SW 1271 (cell line): ENCODE measurements at places on chromosomes 5 and 9.

DNA sequence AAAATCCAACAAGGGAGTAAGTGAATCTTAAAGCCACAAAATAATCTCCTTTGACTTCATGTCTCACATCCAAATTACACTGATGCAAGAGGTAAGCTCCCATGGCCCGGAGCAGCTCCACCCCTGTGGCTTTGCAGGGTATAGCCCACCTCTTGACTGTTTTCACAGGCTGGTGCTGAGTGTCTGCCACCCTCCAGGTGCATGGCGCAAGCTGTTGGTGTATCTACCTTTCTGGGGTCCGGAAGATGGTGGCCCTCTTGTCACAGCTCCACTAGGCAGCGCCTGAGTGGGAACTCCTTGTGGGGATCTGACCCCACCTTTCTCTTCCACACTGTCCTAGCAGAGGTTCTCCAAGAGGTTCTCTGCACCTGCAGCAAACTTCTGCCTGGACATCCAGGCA lies 1051.1 kb upstream of the CDH6 start:
- no peak for DNase-seq

GRCh38 chr5:137778772-137779564 lies 24.8 kb upstream of the HNRNPA0 start:
- no peak for DNase-seq

DNA sequence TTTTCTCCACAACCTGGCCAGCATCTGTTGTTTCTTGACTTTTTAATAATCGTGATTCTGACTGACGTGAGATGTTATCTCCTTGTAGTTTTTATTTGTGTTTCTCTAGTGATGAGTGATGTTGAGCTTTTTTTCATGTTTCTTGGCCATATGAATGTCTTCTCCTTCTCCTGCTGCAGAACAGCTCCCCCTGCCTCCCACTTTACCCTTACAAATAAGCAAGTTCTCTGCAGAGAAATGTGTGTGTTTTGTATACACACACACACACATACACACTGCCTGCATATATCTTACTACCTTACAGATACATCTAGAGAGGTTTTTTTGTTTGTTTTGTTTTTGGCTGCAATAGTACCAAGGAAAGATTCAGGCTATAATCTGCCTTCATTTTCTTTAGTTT lies 88.7 kb upstream of the PHF24 start:
- DNase-seq = no peak

DNA sequence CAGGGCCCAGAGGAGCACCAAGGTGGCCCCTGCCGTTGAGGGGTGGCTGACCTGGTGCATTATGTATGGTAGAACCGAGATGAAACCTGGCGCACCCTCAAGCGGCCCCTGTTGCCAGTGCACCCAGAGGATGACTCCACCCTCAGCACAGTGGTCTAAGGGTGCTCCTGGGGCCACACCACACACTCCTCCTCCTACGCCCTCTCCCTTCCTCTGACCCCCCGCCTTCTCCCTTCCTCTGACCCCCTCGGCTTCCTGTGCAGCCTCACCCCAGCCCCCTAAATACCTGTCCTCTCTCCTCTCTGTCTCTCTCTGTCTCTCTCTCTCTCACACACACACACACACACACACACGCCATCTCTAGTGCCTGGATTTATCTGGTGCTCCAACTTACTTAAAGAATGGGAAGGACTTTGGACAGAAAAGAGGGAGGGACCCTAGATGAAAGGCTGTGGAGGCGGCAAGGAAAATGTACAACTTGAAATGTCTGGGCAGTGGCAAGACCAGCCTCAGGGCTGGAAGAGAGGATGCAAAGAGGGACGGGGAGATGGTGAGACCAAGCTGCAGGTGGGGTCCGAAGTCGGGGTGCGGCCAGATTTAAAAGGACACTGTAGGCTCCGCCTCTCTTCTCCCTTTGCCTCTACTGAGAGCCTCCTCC lies 18.2 kb upstream of the SLC30A5 start:
- DNase-seq = no peak

GRCh38 chr5:110865400-110866094 lies 126.7 kb downstream of the SLC25A46 start:
- DNase-seq = peak; percentile 7

DNA sequence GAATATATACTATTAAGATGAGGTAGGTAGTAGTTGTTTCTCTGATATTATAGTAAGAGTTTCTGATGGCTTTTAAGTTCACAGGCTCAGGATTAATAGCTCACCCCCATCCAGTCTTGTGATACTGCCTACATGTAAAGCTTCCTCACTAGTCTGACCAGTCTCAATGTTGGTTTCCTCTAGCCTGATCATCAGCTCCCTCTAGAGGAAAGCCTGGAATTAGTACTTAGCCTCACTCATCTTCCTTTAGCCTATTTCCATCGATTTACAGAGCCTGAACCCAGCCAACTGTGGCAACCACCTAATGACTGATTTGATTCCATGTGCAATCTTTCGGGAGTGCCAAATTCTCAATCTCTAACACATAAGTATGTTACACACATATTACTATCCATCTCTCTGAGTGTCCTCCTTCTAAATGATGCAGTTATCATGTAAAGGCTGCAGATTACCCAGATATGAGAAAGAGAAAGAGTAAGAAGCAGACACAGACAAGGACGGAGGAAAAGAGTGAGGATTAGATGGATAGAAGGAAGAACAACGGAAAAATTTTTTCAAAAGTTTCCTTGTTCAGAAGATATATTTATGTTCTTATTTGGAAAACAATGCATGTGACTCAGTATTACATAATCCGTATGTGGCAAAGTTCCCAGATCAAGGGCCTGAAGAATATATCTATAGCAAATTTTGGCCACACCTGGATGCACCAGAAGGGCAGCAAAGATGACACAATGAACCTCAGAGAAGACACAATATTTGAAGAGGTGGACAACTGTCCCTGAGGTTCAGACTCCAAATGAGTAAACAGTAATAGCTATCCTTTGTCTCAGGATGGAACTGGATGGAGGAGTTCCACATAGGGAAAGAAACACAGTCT lies 333.7 kb downstream of the ELAVL2 start:
- DNase-seq = no peak

GRCh38 chr5:181187500-181188213 lies 17.3 kb downstream of the TRIM7 start:
- no peak for DNase-seq

DNA sequence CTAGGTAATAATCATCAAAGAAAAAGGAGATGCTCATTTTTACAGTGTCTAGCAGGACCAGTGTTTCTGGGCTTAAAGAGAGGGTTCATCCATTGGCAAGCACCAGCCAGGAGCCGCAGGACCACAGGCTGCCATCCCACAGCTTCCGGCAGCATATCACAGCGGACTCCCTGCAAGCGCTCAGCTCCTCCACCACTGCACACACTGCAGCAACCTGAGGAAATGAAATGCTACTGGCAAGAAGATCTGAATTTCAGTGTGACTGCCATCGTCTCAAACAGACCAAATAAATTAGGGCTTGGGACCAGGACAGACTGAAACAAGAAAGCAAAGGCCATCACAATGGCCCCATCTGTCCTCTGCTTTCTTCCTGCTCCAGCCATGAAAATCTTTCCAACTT lies 114.2 kb downstream of the TTC39B start:
- DNase-seq = no peak
